ENCODE measurements at places on chromosomes 7 and 10.
A peak's percentile ranks its signal among the peaks of the same experiment; 100 is the strongest.

DNA sequence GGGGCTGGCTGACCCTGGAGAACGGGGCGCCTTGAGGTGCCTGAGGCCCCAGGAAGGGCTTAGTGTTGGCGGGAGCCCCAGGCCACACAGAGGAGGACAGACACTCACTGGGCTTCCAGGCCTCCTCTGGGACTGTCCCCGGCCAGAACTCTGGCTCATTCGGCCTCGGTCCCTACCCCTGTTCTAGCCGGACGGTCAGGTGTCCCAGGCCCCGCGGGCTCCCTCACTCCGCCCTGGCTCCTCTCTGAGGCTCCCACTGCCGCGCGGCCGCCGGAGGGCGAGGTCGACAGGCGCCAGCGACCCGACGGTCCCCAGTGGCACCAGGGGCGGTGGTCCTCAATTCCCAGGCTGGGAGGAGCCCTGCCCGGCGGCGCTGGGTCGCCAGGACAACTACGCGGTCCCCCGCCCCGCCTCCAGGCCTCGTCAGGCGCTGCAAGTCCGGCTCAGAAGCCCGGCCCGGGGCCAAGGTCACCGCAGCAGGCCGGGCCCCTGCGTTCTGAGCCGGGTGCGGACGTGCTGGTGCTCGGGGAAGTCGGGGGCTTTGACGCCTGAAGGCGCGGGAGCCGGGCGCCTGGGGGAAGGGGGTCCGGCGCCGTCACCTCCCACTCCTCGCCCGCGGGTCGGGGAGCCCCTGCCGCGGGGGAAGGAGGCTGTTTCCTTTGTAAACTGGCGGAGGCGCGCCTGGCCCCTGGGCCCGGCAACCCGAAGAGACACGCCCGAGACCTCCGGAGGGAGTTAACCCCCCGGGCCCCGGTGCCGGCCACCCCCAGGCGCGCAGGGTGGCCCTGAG is 1.1 kb upstream of the PWWP2B start:
- no peak for DNase-seq

DNA sequence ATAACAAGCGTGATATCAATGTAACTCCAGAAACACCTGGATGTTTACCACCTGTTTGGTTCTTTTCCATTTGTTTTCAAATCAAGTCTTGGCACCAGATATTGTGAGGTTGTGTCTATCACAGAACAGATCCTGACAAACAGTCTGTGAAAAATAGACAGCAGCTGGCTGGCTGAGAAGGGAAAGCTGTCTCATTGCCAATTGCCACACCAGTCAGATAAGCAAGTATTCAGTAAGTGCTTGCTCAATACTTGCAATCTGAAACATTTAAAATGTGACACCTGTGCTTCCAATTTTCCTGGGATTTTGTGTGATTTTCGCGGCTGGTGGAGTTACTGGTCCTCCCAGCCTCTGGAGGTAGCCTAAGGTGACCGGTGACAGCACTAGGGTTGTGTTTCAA is 147.9 kb upstream of the MYO3A start:
- no peak for DNase-seq

- no peak for DNase-seq
Measured at GRCh38 chr7:71558806-71559613, 427.1 kb downstream of the GALNT17 start.

DNA sequence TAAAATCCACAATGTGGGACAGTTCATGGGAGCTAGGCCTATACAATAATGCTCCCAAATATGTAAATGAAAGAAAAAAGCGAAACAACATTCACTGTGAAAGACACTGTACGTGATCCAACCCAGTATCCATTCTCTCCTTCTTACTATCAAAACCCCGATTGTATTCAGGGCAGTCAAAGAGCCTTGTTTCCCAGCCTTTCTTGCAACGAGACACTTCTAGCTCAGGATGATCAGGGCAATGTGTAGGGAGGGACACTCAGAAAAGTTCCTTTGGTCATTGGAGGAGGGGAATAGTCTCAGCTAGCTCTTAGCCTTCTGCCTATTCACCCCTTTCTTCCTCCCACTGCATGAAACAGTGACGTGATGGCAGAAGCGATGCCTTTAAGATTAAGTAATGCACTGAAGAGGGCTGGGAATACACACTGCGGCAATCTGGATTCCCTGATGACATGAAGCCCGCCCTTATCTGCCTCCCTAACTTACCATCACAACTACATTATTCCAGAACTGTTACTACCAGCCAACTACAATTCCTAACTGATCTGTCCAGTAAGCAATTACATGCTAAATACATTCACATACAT is 27.3 kb downstream of the UBE2H start:
- DNase-seq, result no peak

- no peak for DNase-seq
Measured at GRCh38 chr10:115860182-115861107, 412.6 kb downstream of the GFRA1 start.

DNA sequence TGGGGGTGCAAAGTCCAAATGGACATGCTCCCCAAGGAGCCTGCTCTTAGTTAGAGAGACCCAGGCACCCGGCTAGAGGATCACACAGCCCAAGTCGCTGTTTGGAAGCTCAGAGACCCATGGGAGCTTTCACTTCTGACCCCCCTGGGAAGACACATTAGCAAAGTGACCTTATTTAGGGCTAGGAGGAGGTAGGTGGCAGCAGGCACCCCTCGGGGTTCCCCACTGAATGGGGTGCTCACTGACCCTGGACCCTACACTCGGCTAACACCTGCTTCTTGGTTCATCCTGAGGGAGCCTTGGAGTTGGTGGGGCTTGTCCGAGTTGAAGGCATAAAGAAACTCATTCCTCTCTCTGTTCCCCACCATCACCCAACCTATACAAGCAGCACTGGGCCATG is 27.1 kb upstream of the HABP2 start:
- DNase-seq, result no peak

DNA sequence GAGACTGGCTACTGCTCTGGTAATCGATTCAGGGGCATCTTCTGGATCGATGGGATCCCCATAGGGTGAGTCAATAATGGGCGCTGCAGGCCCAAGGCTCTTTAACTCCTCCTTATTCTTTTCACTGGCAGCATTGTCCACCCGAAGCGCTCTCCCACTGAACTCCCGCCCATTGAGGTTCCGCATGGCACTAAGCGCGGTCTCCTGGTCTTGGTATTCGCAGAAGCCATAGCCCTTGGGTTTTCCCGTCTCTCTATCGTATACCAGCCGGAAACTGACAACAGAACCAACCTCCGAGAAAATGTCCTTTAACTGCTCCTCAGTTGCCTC is 285 bp downstream of the CSTF2T start:
- DNase-seq, result no peak

DNA sequence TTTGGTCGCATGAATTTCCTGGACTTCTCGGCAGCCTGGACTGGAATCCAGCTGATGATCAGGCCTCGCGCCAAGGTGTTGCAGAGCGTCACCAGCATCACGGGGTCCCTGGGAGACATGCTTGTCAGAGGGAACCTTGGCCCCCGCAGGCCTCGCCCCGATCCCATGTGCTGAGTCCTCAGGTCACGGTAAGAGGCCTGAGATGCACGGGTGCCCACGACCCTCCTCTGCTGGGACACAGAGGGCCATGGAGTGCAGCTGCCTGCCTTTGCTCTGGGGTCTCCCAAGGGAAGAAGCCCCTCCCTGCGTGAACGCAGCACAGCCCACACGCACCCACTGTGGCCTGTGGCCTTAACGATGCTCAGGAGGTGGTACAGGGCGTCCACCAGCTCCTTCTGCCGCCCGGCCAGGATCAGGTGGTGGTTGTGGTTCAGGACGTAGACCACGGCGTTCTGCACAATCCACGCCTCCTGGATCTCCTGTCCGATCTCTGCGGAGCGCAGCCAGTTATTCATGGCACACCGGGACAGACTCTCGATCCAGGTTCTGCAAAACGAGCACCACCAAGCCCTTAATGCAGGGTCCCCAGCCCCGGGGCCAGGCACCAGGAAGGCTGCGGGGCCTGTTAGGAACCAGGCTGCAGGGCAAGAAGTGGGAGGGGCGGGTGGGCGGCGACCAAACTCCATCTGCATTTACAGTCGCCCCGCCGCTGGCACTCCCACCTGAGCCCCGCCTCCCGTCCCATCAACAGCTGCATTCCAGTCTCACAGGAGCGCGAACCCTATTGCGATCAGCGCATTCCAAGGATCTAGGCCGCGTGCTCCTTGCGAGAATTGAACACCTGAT is 29.4 kb downstream of the CFAP46 start:
- no peak for DNase-seq

- no peak for DNase-seq
Measured at GRCh38 chr7:48094861-48095293, 5.8 kb downstream of the UPP1 start.

DNA sequence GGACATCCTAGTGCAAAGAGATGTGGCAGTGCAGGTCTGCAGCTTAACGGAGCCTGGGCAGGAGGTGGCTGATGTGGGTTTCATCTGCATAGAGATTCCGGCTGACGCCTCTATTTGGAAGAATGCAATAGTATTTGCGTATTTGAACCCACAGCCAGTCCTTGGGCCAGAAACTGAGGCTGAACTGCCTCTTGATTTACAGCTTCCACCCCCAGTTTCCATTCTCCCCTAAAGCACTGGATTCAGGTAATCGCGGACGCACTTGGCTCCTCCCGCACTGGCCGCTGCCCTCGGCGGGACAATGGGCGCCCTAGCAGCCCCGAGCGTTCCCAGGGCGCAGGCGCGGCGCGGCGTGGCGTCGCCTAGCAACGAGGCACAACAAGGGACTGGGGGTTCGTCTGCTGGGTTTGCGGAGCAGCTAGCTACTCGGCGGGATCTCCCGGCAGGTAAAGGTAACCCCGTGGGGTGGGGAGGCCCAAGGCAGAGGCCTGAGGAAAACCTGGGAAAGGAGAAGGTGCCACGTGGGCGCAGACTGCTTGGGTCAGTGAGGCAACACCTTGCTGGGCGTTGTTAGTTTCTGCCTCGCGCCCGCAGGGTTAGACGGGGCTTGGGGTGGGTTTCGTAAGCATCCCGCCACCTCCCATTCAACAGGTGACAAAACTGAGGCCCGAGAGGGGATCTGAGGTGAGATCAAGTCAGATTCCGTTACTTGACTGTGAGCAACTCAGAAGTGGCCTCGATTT is at the start of gene ARMC3:
ARMC3 (plus strand) TSS at position 393 of the 743 bp plus-strand sequence. CDS start 3,944 bp downstream, outside the sequence.
- peak; percentile 62 for DNase-seq

DNA sequence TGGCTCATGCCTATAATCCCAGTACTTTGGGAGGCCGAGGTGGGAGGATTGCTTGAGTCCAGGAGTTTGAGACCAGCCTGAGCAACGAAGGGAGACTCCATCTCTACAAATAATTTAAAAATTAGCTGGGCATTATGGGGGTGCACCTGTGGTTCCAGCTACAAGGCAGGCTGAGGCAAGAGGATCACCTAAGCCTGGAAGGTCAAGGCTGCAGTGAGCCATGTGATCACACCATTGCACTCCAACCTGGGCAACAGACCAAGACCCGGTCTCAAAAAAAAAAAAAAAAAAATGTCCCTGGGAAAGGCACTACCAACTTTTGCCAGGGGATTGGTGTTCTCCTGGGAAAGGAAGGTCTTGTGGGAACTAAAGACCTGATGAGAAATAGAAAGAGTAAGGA is 134.2 kb upstream of the AUTS2 start:
- DNase-seq, result no peak

DNA sequence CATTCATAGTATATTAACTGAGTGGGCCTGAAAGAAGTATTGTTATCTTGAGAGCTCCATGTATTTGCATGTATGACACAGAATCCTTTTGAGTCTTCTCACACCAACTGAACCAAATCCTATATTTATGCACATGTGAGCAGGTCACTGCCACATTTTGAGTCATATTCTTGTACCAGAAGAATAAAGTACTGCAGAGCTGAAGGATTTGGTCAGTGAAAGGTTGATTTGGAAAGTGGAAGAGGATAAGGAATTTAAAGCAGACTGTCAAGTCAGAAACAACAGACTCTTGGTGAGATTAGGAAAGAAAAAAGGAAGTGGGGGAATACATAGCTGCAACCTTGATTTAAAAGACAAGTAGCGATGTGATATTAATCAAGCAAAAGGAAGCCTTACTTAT is 121.8 kb downstream of the ARID5B start:
- no peak for DNase-seq

DNA sequence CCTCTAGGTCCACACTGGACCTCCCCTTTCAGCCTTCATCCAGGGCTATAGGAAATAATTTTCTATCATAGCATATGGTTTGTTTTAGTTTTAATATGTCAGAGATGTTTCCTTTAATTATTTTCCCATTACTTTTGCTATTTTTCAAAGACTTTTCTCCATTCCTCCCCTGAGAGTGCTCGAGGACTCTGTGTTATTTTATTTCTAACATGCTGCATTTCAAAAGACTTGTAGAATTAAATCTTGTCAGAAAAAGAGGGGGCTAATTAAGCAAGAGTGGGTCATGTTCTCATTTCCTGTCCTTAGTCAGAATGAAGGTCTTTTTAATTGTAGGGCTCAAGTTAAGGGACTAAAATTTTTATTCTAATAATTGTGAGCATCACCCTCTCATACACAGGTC is 71.6 kb upstream of the CTTNBP2 start:
- no peak for DNase-seq

DNA sequence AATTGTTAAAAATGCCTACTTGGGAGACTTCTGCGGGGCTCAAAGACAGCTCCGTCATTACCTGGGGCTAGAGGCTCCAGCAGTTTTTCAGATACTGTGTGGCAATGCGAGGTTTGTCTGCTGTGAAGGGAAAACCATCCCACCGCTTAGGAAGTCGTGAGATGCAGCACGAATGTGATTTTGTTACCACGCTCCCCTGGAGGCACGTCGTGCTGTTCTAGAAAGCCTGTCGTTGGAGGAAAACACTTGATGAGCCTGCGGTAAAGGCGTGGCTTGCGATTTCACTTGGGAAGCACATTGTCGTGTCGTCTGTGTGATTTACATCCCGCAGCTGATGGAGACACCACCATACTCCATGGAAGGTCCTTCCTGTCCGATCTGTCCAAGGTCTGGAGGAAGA is 39.3 kb downstream of the CAMK1D start:
- DNase-seq, result no peak

GRCh38 chr10:79331709-79332108 is 15.6 kb upstream of the PPIF start:
- peak; percentile 47 for DNase-seq

- DNase-seq, result no peak
Measured at GRCh38 chr10:79027147-79028055, 41.4 kb upstream of the ZMIZ1 start.

GRCh38 chr7:16430133-16430532 is 8.8 kb upstream of the CRPPA start:
- no peak for DNase-seq

- no peak for DNase-seq
Measured at GRCh38 chr7:94374231-94374630, 20.5 kb upstream of the COL1A2 start.

- no peak for DNase-seq
Measured at GRCh38 chr10:122521011-122521410, 39.5 kb upstream of the DMBT1 start.

GRCh38 chr7:114740095-114740494 is 181.8 kb upstream of the MDFIC start:
- no peak for DNase-seq

DNA sequence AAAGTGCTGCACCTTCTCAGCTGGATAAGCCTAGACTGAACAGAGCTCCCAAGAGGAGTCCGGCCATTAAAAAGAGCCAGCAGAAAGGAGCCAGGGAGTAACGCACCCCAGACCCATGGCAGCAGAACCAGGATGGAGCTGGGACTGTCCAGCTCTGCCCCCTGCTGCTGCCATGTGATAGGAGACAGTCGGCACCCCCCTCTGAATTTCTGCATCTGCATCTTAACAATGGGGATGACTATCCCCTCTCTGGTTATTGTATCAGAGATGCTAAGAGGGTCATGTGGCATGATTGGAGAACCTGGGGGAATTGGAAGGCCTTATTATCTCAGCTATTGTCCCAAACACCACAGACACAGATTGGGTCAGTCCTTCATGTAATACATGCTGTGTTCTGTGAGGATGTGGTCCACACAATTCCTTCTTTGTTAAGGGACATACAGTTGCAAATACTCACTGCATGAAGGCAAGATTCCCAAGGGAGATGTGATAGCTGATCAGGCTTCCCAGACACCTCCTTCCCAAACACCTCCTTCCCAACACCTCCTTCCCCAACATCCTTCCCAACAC is 29.3 kb downstream of the PLEKHS1 start:
- no peak for DNase-seq

Measured in T follicular helper cell (primary cell).